ENCODE measurements at places on chromosomes 12 and 14. TPM values are rescaled to one million over a fixed set of nuclear protein-coding genes. Genes with fewer than 3 reads are reported as not detected.
A peak's percentile ranks its signal among the peaks of the same experiment; 100 is the strongest.

DNA sequence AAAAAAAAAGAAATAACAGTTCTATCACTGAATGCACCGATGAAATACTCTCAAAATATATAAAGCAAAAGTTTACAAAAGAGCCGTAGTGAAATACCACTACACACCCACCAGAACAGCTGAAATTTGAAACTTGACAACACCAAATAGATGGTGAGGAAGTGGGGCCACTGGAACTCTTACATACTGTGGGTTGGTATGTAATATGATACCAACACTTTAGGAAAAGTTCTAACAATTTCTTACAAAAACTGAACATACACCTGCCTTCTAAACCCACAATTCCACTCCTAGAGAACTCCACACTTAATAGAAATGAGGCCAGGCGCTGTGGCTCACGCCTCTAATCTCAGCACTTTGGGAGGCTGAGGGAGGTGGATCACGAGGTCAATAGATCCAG, 14.1 kb downstream of the EIF5 start:
- DNase-seq = no peak
- no peak overlapping the region for H3K27ac ChIP-seq
- H3K4me3 ChIP-seq = no peak overlapping the region
- H3K4me1 ChIP-seq = no peaks in the 10 kb centered on the region
- no peaks in the 10 kb centered on the region for H3K27me3 ChIP-seq

DNA sequence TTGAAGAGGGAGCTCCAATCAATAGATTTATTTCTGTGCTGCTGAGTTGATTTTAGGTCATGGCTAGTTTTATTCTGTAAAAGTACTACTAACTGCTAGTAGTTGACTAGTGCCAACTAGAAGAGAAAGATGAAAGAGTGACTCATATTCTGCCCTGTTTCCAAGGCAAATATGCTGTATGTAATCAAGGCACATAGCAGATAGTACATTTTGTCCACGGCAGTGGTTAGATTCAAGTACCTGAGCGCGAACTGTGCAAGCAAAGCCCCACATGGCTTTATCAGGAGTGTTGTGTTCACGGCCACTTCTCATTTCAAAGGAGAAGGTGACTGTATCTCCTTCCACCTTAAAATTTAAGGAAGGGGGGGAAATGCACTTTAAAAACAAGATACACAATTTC, 126.8 kb downstream of the TRAFD1 start:
- no peaks in the 10 kb centered on the region for H3K27me3 ChIP-seq
- H3K36me3 ChIP-seq = peaks cover 71% of the 10 kb centered on the region
- peak; percentile 83 for DNase-seq
- H3K4me1 ChIP-seq = no peaks in the 10 kb centered on the region

DNA sequence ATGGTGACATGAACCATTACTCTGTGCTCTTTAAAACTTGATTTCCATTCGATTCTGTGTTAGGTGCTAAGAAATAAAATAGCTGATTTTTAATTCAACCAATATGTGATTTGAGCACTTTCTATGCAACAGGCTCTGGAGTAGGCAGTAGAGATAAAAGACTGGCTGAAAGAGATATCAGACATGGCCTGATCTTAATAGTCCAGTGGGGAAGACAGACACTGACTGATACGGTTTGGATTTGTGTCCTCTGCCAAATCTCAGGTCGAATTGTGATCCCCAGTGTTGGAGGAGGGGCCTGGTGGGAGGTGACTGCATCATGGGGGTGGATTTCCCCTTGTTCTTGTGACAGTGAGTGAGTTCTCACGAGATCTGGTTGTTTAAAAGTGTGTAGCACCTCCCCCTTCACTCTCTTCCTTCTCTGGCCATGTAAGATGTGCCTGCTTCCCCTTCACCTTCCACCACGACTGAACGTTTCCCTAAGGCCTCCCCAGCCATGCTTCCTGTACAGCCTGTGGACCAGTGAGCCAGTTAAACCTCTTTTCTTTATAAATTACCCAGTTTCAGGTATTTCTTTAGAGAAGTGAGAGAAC, 128.6 kb downstream of the PPM1H start:
- DNase-seq = no peak
- no peak overlapping the region for H3K4me3 ChIP-seq
- H3K27ac ChIP-seq = no peak overlapping the region
- H3K4me1 ChIP-seq = no peaks in the 10 kb centered on the region

GRCh38 chr12:43501703-43502102, 50.3 kb downstream of the ADAMTS20 start:
- no peaks in the 10 kb centered on the region for H3K4me1 ChIP-seq
- no peaks in the 10 kb centered on the region for H3K27me3 ChIP-seq
- no peak overlapping the region for H3K4me3 ChIP-seq
- DNase-seq = no peak

- H3K27ac ChIP-seq = no peak overlapping the region
- no peak overlapping the region for H3K4me3 ChIP-seq
- H3K36me3 ChIP-seq = no peaks in the 10 kb centered on the region
- no peak for DNase-seq
These were observed 88.6 kb downstream of the RAD51B start for GRCh38 chr14:67908052-67908754.

DNA sequence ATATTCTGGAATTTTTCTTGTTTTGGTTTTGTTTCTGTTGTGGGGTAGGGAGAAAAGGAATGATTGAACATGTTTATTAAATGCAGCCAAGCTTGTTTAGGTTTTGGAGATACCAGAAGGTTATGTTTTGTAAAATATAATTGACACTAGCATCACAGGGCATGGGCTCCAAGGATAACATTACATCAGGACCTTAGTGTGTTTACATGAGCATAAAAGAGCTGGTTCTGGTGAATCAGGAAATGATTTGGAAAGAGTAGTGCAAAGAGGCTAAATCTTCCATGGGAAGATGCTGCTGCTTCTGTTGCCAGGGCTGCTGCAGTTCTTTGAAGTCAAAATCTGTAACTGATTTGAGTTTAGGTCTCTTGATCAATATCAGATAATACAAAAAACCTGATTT, 118.7 kb downstream of the ETNK1 start:
- H3K36me3 ChIP-seq = no peaks in the 10 kb centered on the region
- no peak overlapping the region for H3K27ac ChIP-seq
- DNase-seq = no peak
- no peaks in the 10 kb centered on the region for H3K27me3 ChIP-seq
- H3K4me3 ChIP-seq = no peak overlapping the region
- no peaks in the 10 kb centered on the region for H3K4me1 ChIP-seq

- peaks cover 3% of the 10 kb centered on the region for H3K4me1 ChIP-seq
- H3K27ac ChIP-seq = no peak overlapping the region
- H3K4me3 ChIP-seq = no peak overlapping the region
These were observed 659.8 kb downstream of the VRK1 start for GRCh38 chr14:97456958-97457357.

GRCh38 chr12:47862881-47863280, 41.9 kb downstream of the VDR start:
- H3K27ac ChIP-seq = no peak overlapping the region
- no peaks in the 10 kb centered on the region for H3K27me3 ChIP-seq
- H3K36me3 ChIP-seq = peaks cover 9% of the 10 kb centered on the region

DNA sequence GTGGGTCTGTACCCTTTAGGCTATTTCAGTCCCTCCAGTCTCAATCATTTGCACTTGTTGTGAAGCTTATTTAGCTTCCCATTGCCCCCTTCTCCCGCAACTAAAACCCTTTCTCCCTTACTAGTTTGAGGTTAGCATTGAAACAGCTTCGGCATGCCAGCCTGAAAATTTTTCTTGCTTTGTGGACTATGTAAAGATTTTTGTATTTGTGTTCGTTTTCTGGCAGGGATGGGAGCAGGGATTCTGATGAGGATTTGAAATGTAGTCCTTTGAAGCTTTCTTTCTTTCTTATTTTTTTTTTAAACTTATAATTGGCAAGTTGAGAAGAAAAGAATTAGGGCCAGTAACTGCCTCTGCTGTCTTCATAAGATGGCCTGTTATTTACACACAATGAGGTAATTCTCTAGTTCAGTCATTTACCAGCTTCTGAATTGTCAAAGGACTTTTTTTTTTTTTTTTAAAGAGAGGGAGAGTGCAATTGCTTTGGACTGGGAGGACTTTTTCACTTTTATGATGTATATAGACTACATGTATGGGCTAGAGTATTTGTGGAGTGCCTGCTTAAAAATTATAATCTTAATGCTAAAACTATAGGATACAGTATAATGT, 29.0 kb downstream of the PALS1 start:
- DNase-seq = no peak
- no peak overlapping the region for H3K27ac ChIP-seq
- H3K36me3 ChIP-seq = no peaks in the 10 kb centered on the region

GRCh38 chr14:68756000-68756481, 36.8 kb downstream of the ZFP36L1 start:
- no peak overlapping the region for H3K27ac ChIP-seq
- no peak overlapping the region for H3K4me3 ChIP-seq
- no peak for DNase-seq

GRCh38 chr14:91284146-91284790, 39.8 kb upstream of the GPR68 start:
- peaks cover 53% of the 10 kb centered on the region for H3K36me3 ChIP-seq
- H3K27ac ChIP-seq = no peak overlapping the region
- no peaks in the 10 kb centered on the region for H3K27me3 ChIP-seq
- H3K4me1 ChIP-seq = no peaks in the 10 kb centered on the region
- no peak overlapping the region for H3K4me3 ChIP-seq

DNA sequence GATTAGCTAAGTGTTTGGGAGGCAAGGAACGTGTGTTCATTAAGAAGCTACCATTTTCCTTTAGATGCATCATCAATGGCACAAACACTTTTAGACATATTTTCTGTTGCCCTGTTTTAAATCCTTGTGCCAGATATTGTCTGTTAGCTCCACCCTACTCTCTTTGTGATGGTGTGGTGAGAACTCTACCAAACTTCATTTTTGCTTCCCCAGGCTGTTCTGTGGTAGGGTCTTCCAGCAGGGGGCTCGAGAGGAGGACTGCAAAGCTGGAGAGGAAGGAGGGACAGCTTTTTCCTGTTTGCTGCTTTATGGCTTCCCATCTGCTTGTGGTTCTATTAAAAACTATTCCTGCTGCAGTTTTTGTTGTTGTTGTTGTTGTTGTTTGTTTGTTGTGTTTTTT, 23.8 kb upstream of the STRAP start:
- DNase-seq = no peak
- H3K36me3 ChIP-seq = no peaks in the 10 kb centered on the region
- H3K4me3 ChIP-seq = no peak overlapping the region
- no peak overlapping the region for H3K27ac ChIP-seq
- no peaks in the 10 kb centered on the region for H3K27me3 ChIP-seq

GRCh38 chr14:96212896-96213295, 8.3 kb downstream of the BDKRB2 start:
- no peaks in the 10 kb centered on the region for H3K36me3 ChIP-seq
- H3K4me1 ChIP-seq = no peaks in the 10 kb centered on the region
- no peak overlapping the region for H3K4me3 ChIP-seq
- no peak for DNase-seq
- H3K27ac ChIP-seq = no peak overlapping the region

DNA sequence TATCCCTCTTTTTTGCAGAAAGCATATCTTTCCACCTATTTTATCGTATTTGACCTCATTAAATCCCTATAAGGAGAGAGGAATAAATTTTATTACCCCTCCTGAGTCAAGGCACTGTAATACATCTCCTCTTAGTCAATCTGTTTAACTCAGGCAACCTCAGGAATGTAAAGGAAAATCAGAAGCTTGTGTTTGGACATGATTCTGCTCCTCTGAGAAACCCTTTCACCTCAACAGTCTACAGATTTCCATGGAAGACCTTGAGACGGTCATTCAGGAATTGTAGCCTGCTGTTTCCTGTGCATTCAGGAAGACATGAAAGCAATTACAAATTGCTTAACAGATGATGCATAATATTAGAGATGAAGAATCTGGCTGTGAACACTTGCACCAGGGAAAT, 360.8 kb downstream of the PAWR start:
- H3K27ac ChIP-seq = no peak overlapping the region
- H3K36me3 ChIP-seq = no peaks in the 10 kb centered on the region
- no peak for DNase-seq
- H3K4me3 ChIP-seq = no peak overlapping the region
- H3K27me3 ChIP-seq = no peaks in the 10 kb centered on the region
- H3K4me1 ChIP-seq = no peaks in the 10 kb centered on the region

DNA sequence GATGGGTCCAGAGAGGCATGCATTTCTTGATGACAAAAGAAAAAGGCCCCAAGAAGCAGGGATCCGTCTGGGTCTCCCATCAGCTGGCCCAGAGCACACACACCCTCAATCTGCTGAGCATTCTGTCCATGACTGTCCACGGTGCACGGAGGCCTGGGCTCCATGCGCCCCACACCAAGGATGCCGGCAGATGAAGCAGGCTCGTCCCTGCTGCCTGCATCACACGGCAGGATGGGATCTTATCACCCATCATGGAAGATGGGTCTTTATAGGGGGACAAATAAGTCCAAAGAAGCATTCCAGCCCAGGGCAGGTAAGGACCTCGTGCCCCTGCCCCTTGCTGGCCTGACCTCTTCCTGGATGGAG, 59.7 kb downstream of the PRIMA1 start:
- no peaks in the 10 kb centered on the region for H3K36me3 ChIP-seq
- no peak overlapping the region for H3K4me3 ChIP-seq
- no peak overlapping the region for H3K27ac ChIP-seq
- no peak for DNase-seq
- H3K27me3 ChIP-seq = no peaks in the 10 kb centered on the region

- no peak overlapping the region for H3K4me3 ChIP-seq
- no peak for DNase-seq
- no peaks in the 10 kb centered on the region for H3K27me3 ChIP-seq
- peak overlapping the region; percentile 69 for H3K27ac ChIP-seq
These were observed 2.8 kb upstream of the SLC48A1 start for GRCh38 chr12:47770086-47770726.

GRCh38 chr12:59808317-59808910, 212.6 kb downstream of the SLC16A7 start:
- H3K27ac ChIP-seq = no peak overlapping the region
- no peaks in the 10 kb centered on the region for H3K36me3 ChIP-seq
- H3K4me3 ChIP-seq = no peak overlapping the region
- DNase-seq = no peak
- no peaks in the 10 kb centered on the region for H3K4me1 ChIP-seq

GRCh38 chr14:23481979-23482822, 12.7 kb downstream of the NGDN start:
- no peaks in the 10 kb centered on the region for H3K27me3 ChIP-seq
- DNase-seq = no peak
- no peak overlapping the region for H3K4me3 ChIP-seq
- no peak overlapping the region for H3K27ac ChIP-seq
- H3K4me1 ChIP-seq = no peaks in the 10 kb centered on the region

ADAM21 gene
- total RNA-seq = not detected

LHX5 gene
- total RNA-seq = not detected

MYBPC1 gene
- not detected for total RNA-seq

EVL gene
- total RNA-seq = 125 TPM

ANO4 gene
- not detected for total RNA-seq

KCNA1 gene
- total RNA-seq = 2.5 TPM

SLC38A4 gene
- total RNA-seq = 0.49 TPM

RAPGEF3 gene
- total RNA-seq = 19.0 TPM

ACVR1B gene
- total RNA-seq = 25.1 TPM

Measured in upper lobe of left lung (tissue), 6 donors.